MCF 10A (cell line): ENCODE measurements at places on chromosomes 5 and 9.

GRCh38 chr5:65863747-65864146, 62.6 kb upstream of the ERBIN start:
- DNase-seq = no peak

DNA sequence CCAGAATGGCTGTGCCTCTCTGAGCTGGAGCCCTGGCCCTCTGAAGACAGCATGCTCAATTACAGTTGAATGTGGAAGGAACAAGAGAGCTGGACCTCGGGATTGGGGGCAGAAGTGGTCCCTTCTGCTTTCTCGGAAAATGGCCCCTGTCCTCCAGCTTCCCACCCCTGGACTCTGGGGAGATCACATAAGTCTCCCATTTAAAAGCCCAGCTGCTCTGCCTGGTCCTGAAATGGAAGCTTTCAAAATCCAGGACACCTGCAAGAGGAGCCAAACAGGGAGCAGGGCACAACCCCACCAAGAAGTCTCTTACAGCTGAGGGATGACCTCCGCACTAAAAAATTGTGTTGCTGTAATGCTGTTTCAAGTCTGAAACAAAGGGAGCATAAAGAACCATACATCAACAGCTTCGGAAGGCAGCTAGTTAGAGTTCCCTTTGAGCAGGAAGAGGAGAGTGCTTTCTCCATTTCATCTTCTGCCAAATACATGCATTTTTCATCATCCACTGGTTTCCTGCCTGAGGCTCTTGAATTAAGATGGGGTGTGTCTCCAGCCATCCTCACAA, 48.2 kb downstream of the TGFBI start:
- no peak for DNase-seq

- DNase-seq = no peak
These were observed 282.1 kb downstream of the FER start for GRCh38 chr5:109029847-109030246.

DNA sequence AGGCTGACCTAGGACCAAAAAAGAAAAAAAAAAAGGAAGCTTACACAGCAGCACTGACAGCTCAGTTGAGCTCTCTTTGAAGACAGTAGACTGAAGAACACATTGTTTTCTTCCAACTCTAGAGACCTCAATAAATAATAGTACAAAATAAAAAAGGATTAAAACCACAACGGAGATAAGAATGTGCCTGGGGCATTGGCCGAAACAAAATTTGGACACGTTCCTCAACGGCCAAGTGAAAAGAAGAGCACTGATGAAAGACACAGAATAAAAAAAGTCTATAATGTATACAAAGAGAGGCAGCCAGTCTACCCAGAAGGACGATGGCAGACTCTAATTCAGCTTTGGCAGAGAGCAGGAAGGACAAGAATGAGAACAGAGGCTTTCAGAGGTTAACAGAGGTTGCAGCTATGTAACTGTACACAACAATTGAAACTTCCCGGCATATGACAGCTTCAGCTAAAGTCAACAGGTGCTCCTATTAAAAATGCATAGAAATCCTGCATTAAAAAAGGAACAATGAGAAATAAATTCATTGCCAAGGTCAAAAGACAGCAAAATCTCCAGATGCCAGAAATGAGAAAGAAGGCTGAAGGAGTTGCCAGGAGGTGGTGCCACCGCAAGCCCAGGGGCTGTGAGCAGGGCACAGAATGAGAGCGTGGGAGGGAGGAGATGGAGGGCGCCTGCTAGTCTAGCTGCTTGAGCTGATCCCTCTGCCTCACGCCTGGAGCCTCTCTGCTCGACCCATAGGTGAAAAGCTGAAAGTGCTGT, 113.9 kb downstream of the DCP2 start:
- DNase-seq = peak; percentile 5

DNA sequence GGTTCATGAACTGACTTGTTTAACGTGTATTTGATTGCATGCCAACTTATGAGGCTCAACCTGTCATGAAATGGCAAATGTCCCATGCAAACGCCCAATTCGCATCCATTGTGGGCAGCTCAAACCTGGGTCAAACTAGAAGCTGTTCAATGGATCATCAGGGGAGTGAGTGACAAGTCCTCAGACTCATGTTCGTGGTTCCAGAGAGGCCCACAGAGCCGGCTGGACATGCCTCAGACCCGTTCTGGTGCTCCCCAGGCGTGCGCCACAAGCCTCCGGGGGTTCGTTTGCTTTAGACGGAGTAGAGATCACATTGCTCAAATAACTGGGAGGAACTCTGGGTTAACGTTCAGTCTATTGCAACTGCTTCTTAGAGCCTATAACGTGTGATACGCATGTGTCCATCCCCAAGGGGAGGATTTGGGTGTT, 15.0 kb downstream of the GFI1B start:
- DNase-seq = no peak

- DNase-seq = no peak
These were observed 45.0 kb upstream of the PRR16 start for GRCh38 chr5:120419127-120419526.

DNA sequence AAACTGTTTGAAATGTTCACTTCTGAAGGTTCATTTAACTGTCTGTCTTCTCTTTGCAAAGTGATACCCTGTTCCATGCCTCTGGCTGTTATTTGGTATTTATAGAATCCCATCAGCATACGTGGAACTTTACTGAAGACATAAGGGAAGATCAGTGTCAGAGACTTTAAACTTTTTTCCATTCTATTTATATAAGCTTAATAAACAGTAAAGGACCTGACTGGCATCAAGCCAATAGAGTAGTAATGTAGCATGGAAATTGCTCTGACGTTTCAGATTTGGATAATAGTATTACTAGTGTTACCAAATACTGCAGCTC, 94.9 kb upstream of the MINAR2 start:
- no peak for DNase-seq

- no peak for DNase-seq
These were observed 25.2 kb upstream of the ADAMTS6 start for GRCh38 chr5:65506961-65507360.

DNA sequence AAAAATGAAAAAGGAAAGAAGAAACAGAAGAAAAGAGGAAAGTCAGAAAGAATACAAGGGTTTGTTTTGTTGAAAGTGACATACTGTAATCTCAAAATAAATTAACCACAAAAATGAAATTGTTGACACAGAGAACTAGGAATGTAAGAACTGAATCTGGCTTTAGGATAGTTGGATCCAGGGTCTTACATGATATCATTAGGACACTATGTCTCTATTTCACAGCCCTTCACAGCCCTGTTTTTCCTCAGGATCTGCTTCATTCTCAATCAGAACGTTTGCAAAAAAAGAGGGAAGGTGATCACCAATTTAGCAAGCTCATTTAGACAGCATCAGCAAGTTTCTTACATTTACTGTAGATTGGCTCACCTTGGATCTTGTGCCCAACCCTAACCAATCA, 188.5 kb upstream of the NREP start:
- DNase-seq = no peak
